ENCODE measurements at places on chromosomes 2 and 18.

DNA sequence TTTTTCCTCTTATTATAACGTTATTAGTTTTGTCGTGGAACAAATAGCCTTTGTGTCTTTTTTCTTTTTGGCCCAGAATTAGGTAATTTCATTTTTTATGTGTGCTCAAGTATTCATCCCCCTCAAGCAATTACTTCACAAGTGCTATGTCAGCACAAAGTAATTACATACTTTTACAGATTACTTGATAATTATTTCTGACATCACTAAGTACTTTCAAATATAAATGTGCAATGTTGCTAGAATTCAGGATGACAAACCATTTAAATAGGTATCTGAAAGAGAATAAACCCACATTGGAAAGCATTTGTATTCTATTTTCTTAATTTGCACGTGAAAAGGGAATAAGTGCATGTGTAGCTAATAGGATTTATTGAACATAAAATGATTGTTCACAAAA is 238.2 kb downstream of the CDH7 start:
- DNase-seq: peak; percentile 74

DNA sequence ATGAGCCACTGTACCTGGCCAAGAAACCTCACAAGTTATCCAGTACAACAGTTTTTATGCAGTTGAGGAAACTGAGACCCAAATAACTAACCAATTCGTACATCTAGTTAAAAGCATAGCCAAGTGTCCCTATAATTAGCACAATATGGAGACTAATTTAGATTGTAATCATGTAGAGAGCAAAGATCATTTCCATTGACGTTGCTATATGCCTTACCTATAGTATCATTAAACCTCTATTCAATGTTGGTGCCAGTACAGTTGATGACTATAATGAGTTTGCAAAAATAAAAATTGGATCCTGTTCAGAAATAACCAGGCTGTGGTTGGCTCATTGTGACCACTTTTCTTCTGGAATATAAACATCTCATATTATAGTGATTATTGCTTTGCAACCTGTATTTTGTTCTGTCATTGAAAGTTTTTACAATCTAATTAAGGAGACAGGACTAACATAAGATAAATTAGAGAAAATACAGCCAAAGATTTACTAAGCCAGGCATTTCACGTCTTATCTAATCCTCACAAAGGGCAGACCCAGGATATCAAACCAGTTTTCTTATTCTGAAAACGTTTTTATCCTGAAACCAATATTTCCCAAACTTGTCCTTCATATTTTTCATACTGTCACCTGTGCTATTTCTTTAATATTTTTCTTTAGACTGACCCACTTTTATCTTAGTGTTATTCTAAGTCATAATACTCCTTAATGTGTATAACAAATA is 130.0 kb upstream of the STON1 start:
- no peak for DNase-seq

DNA sequence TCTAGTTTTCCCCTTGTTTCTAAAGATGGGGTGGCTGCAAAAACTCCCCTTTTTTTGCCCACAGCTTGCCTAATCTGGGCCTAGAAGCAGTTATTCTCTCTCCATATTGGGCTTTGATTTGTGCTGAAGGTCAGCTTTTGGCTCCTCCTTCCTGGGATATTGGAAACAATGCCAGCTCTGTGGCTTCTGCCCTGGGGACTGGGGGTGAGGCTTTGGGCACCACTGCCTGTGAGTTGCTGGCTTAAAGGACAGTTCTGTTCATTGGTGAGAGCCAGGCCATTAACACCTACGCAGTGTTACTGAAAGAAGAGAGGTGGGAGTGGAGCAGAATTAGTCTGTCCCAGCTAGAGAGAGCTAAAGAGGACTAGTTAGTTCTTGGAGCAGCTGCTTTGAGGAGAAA is 4.3 kb downstream of the UBXN2A start:
- no peak for DNase-seq

DNA sequence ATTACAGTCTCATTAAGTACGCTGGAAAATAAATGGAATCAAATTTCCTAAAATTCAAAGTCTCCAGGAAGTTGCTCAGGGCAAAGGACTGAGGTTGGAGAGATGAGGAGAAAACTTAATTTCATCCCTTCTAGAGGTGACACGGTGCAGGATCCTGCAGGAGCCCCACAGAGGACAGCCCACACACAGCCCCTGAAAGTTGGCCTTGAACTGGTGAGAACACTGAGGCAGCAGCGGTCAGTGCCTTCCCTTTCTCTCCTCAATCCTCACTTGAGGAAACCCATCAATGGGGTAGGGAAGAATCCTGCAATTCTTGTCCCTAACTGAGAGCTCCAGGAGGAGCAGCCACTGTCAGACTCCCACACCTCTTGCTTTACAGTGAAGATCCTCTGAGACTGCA is 37.5 kb downstream of the LOXHD1 start:
- no peak for DNase-seq

DNA sequence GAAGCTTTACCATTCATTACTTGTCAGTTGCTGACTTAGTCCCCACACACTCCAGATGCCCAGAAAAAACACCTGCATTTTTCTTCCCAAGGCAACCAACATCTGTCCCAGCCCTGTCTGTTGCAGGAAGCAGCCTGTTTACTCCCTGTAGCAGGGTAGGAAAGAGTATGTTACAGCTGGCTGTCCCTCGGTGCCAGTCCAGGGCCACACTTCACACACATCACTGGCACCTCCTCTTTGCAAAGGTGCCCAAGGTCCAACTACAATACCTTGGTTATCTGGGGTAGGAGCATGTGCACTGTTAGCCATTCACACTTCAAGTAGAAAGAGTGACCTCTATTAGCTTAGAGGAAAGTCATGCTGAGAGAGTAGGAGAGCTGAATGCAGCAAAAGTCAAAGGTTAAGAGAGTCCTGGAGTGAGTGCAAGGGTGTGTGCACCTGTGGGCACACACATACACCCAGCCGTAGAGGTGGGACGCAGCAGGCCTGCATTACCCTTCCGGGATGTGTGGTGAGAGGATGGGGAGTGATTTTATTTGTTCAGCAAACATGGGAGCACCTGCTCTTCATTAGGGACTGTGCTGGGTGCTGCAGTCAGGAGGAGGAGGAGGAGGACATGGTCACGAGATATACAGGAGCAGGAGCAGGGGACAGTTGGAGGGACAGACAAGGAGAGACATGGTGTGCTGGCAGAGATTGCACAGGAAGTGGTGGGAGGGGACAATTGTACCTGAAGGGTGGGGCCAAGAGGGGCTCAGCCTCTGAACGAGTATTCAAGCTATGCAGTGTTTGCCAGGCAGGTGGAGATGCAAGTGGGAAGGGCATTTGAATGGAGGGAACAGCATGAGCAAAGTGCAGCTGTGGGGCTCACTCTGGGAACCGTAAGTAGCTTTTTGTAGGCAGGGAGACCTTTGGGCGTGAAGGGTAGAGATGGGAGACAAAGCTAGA is 69.8 kb downstream of the TSN start:
- DNase-seq: no peak

- no peak for DNase-seq
Observed at GRCh38 chr2:45361666-45362065, 249.4 kb downstream of the SRBD1 start.

Data from A673 (cell line).